ENCODE measurements at places on chromosomes 5 and 9.

- DNase-seq, result peak; percentile 38
These were observed 48.2 kb upstream of the JAK2 start for GRCh38 chr9:4936823-4937222.

GRCh38 chr5:116032991-116033390 lies 719 bp downstream of the ARL14EPL start:
- DNase-seq, result peak; percentile 48

- DNase-seq, result peak; percentile 37
These were observed 387.4 kb downstream of the ACTL7B start for GRCh38 chr9:108468364-108468763.

GRCh38 chr5:82276800-82277612 lies 1.1 kb downstream of the RPS23 start:
- DNase-seq, result no peak

DNA sequence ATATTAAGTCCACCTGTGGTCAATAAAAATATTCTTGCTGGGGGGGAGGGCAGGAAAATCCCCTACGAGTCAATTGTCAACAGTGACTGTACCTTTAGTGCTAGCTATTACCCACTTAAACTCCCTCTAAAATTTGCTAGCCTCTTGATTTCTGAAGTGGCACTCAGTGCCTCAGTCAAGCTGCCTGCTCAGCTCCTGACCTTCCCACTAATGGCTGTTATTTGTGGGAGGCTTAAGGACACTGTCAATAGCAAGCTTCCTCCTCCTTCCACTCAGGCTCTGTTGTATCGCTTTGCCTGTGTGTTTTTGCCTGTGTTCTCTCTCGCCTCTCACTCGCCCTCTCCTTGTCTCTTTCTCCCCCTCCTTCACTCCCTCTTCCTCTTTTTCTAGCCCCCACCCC lies 140.8 kb downstream of the BNC2 start:
- no peak for DNase-seq

DNA sequence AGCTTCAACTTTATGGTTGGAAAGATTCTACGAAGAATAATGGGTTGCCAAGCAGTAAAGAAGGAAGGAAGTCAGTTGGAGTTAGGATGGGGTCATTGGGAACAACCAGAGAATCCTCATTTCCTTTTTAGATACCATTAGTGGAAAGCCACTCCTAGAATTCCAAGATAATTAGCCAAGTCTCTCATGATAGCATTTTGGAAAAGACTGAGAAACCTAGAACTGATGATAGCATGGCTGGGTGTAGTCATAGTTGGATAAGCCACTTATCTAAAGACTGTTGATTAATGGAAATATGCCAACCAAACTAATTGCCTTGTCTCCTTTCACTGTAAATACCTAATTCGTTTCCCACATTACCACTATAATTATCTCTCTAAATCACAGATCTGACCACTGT lies 377.0 kb downstream of the GLIS3 start:
- no peak for DNase-seq

DNA sequence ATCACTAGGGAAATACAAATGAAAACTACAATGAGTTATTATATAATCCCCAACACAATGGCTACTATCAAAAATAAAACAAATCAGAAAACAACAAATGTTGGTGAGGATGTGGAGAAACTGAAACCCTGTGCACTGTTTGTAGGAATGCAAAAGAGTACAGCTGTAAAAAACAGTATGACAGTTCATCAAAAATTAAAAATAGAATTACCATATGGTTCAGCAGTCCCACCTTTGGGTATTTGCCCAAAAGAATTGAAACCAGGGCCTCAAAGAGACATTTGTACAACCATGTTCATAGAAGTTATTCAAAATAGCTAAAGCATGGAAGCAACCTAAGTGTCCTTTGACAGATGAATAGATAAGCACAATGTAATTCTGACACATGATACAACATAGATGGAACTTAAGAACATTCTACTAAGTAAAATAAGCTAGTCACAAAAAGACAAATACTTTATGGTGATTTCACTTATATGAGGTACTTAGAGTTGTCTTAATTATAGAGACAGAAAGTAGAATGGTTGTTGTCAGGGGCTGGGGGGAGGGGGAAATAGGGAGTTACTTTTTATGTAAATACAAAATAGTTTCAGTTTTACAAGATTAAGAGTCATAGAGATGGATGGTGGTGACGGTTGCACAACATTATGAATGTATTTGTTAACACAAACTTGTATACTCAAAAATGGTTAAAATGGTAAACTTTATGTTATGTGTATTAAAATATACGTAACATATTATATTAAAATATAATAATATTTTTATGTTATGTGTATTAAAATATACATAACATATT lies 102.8 kb downstream of the KCTD16 start:
- peak; percentile 88 for DNase-seq

- no peak for DNase-seq
These were observed 12.9 kb downstream of the RASGRF2 start for GRCh38 chr5:80973027-80973426.

DNA sequence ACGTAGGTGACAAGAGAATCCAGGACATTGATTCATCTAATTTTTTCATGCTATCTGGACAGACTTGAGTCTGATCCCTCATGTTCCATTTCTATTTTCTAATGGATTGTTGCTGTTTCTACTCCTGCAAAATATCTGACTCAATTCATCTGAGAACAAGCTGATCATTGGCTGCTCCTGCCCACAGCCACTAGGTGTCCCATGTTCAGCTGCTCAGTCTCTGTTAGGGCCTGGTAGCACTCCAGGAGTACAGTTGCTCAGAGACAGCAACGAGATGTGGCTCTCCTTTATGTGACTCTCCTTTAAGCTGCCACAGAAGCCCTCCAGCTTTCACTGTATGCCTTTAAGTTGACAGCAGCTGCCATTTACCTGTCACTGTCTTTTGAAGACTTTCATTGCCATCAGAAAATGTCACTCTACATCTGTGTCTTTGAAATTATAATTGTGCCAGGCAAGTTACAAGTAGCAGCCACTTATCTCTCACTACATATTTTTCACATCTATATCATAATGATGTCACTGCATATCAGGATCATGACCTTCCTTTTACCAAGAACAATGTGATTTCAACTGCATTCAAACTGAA lies 1944.2 kb upstream of the NUDT12 start:
- peak; percentile 16 for DNase-seq

DNA sequence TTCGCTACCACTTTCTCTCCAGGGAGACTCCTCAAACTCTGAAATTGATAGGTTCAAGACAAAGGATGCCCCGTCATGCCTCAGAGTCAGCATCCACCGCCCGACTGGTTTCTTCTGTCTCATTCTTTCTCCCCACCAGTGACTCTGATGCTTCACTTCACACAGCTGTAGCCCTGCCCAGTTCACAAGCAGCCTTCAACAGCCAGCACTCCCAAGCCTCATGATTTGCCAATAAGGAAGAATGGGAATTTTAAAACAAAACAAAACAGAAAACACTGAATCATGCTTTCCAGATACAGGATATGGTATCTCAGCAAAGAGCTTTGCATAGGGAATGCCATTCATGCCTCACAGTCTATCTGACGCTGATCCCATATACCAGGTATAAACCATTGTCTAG lies 371.2 kb upstream of the RORB start:
- DNase-seq, result no peak

DNA sequence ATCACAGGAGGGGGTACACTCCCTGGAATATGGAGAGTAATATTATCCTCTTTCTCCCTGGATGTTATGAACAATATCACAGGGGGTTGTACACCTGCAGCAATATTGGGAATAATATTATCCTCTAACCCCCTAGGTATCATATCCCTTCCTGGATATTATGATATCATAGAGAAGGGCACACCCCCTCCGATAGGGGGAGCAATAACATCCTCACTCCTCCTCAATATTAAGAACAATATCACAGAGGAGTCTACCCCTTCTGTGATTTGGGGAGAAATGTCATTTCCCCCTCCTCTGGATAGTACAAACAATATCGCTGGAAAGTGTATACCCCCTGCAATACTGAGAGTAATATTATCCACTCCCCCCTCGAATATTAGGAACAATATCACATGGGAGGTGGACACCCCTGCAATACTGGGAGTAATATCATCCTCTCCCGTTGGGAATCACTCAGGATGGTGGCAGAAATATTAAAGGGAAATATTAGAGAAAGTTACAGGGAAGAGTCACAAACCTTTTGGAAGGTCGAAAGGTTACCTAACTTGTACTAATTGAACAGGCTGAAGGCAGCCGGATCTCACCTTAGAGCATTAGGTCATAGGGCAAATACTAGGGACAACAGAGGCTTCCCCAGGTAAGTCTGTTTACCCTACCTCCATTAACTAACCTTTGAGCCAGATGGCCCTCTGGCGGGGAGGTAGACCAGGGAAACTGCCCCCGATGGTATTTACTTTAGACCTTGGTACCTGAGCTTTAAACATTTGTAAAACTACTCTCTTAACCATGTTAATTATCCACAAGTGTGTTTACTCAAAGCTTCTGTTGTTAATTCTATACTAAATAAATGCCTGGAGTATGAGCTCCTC lies 57.5 kb upstream of the FREM1 start:
- no peak for DNase-seq

DNA sequence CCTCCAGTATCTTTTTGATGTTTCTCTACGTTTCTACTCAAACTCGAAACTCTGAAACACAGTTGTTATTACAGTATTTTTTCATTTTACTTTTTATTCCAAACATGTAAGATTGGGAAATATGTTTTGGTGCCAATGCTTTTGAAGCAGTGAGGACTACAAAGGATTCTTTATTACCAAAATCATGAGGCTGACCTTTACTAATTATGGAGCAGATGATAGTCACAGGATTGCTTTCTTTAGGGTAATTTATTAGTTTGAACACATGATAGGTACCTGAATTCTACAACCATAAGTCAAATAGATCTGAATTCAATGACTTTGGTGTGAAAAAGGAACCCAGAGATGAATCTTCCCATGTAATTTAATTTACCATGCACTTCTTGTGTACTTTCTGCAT lies 2015.1 kb upstream of the C9orf72 start:
- no peak for DNase-seq

DNA sequence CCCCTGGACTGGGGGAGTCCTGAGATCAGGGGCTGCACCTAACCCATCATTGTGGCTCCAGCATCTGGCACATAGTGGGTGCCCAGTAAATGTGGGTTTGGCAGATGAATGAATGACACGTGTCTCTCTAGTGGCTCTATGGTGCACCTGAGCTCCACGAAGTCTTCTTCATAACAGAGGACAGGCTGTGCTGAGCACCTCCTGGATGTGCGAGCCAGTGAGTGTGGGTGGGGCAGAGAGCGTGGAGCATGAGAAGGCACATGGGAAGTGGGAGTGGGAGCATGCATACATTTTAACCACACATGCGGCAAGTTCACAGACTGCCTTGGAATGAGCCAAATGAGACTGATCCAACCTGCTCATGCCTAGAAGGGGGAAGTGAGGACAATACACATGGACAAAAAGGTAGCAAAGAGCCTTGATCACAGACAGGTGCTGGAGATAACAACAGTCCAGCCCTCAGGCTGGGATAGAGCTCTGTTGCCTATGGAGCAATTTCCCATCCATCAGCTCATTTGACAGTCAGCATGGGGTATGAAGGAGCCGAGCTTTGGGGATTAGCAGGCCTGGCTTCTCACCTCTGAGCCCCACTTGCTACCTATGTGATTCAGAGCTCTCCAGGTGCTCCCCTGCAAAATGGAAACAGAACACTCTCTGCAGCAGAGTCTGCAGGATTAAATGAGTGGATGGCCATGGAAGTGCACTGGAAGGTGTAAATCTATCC lies 76.2 kb upstream of the TBC1D2 start:
- no peak for DNase-seq

DNA sequence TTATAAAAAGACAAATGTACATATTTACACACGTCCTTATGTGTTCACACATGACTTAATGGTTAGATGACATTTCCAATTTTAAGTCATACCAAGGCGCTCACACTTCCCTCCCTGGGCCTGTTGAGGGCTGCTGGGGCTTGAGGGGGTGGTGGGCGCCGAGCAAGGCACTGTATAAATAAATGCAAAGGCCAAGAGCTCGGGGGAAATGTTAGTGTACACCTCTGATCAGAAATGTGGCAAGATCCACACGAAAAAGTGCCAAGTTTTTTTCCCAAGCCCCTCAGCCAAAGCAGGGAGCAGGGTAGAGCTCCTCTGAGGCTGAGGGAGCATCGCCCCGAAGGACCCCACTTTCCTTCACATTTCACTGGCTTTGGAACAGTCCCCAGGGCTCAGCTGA lies 7.5 kb downstream of the IRF1 start:
- DNase-seq, result no peak

DNA sequence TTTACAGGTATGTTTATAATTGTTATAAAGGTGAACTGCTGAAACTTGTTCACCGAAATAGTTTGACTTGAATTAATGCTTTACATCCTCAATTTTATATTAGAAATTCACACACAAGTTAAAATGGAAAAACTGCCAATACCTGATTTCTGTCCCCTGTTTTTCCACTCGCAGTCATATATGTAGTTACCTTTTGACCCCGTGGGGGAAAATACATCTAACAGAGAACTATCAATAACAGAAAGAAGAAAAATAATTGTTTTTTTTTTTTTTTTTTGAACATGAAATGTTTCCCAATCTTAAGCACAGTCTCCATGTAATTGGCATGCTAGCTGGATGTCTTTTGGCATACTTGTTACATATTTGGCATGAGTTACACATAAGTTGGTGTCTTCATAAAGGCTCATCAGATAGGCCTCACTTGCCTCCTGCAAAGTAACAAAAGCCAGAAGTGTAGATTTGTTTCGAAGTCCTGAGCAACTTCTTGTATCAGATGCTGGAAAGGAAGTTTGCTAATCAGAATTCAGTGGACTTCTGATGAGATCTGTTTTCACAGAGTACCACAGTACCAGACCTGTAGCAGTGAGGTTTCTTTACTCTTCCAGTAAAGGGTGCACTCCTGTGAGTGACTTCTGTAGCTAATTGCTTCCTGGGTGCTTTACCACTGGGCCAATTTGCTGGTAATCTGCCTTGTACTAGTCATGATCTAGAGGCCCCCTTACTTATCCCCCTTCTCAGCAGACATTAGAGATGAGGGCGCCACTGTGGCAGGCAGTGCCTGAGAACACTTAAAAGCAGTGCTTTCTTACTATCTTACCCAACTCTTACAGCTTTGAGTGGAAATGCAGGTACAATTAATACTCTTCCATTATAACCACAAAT lies 36.2 kb upstream of the CXXC5 start:
- DNase-seq, result no peak

DNA sequence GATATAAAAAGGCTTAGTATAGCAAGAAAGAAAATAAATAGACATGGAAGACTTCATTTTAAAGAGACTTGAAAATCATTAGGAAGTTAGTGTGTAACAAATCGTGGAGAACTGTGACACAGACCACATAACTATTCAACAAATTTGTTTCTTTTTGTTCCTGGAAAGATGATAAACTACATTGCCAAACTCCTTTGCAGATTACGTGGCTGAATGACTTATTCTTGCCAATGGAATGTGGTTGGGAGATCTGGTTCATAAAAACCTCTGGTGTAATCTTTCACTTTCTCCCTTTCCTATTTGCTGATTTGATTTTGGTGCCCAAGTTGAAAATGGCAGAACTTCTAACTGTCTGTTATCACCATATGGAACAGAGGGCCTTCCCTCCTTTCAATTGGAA lies 328.9 kb upstream of the MEF2C start:
- no peak for DNase-seq

GRCh38 chr9:78150312-78150982 lies 85.4 kb upstream of the CEP78 start:
- no peak for DNase-seq

- DNase-seq, result no peak
These were observed 12.4 kb downstream of the DIPK1B start for GRCh38 chr9:136724772-136725171.

- no peak for DNase-seq
These were observed 18.9 kb downstream of the ADAMTS2 start for GRCh38 chr5:179326122-179326927.

- no peak for DNase-seq
These were observed 78.1 kb upstream of the MAMDC2 start for GRCh38 chr9:69965416-69966145.

GRCh38 chr9:82031538-82032280 lies 43.1 kb downstream of the SPATA31D1 start:
- no peak for DNase-seq

All from MM.1S (cell line).